ENCODE measurements at places on chromosomes 16 and 17.

DNA sequence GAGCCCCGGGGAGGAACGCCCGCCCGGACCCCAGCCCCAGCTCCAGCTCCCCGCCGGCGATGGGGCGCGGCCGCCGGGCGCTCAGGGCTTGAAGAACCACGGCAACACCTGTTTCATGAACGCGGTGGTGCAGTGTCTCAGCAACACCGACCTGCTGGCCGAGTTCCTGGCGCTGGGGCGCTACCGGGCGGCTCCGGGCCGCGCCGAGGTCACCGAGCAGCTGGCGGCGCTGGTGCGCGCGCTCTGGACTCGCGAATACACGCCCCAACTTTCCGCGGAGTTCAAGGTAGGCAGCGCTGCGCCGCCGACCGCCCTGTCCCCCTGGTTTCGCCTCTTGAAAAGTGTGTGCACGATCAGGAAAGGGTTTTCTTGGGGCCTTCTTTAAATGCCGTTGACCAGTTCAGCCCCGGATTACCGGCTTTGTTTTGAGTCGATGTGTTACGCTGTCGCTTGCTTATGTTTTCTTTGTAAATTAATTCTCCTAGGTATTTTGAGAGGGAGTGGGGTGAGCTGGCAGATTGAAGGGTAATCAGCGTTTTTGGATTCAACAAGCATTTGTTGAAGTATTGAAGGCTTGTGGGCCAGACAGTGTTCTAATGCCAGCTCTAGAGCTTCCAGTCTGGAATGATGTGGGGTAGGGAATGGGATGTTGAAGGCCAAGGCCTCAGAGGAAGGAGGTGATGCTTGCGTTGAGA is 681 bp downstream of the USP43 start:
- DNase-seq, result no peak

DNA sequence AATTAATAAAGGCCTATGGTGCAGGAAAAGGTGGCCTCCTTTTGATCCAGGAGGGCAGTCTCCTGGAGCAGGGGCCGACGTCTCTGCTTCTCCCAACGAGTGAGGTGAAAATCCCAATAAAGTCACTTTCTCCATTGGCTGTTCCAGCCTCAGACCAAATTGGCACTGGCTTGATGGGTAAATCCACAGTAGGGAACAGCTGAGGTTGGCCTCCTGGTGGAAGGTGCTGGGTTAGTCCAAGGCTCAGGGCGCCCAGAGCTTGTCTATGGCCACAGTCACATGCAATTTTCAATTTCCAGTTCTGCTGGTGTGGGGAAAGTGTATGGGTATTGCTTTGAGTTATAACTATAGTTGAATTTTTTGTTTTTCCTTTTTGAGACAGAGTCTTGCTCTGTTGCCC is 79.0 kb downstream of the NETO2 start:
- DNase-seq, result no peak

DNA sequence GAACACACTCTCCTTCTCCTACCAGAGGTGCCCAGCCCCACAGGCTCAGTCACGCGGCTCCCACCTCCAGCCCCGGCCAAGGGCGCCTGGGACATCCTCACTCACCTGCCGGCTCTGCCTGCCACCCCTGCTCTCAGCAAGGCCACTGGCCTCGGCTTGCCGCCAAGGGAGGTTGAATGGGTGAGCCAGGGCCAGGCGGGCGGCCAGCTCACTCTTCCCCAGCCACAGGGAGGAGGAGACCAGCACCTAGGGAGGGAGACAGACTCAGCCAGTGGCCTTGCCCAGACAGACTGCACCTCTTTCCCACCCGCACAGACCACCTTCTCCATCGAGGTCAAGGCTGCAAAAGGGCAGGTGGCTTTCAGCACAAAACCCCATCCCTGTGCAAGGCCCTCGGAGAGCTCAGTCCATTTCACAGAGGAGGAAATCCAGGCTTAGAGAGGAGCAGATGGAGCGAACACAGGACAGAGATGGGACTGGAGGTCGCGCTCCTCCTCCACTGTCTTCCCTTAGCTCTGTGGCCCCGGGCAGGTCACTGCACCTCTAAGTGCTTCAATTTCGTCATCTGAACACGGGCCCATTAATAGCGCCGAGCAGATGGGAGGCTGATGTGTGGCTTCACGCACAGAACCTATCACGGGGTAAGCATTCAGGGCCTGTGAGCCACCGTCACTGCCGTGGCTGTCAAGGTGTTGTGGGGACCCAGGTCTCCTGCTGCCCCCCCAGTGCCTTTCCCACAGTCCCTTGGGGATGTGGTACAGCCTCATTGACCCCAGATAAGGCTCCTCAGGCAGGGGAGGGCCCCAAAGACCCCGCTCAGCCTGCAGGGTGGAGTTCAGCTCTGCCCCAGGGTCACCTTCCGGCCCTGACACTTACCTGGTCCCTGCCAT is 56.1 kb downstream of the RMI2 start:
- DNase-seq, result no peak

GRCh38 chr17:39563476-39563875 is 44.2 kb downstream of the NEUROD2 start:
- DNase-seq, result no peak

GRCh38 chr16:79217375-79218011 is 383.0 kb downstream of the MAF start:
- DNase-seq, result no peak

GRCh38 chr16:81004646-81005353 is 1.9 kb downstream of the CMC2 start:
- DNase-seq, result no peak

DNA sequence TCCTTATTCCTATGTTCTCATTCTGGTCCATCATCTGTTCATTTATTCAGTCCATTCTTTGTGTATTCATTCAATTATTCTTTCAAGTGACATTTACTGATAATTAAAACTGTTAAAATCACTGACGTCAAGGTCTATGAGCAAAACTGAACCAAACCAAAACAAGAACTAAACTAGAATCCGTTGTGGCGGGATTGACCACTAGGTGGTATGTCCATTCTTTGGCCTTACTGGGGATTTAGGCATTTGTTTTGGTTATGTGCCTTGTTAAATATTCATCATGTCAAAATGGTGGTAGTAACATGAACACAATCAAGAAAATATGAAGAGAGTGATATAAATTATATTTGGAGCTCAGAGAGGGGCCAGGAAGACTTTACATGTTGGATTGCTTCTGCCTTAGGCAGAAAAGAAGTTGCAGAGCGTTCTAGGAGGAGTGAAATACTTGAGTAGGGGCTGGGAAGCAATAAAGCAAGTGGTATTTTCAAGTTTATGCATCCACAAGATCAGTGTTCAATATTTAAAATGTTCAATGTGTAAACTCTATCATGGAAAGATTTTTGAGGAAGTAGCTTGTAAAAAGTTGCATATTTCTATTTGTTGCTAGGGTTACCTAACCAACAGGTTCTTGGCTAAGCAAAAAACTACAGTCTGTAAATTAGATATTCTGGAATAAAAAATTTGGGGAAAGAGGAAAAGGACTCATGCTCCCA is 129.0 kb downstream of the CDH13 start:
- no peak for DNase-seq

DNA sequence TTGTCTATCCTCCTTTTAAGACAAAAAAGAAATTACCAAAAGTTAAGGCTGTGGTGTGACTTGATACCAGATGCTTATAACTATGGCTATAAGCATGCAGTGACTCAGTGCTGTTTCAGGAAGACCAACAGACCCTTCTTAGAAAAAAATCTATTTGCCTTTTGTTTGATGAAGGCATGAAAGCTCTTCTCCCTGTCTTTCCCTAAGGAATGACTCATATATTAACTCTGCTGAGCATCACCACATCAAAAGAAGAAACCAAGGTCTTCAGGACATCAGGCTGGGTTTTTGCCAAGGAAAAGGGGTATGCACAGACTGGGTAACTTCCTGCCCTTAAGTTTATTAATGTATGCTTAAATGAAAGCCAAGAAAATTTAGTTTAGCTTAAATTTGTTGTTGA is 47.1 kb downstream of the VMP1 start:
- no peak for DNase-seq

GRCh38 chr17:69078864-69079263 is 18.1 kb upstream of the ABCA9 start:
- DNase-seq, result no peak

DNA sequence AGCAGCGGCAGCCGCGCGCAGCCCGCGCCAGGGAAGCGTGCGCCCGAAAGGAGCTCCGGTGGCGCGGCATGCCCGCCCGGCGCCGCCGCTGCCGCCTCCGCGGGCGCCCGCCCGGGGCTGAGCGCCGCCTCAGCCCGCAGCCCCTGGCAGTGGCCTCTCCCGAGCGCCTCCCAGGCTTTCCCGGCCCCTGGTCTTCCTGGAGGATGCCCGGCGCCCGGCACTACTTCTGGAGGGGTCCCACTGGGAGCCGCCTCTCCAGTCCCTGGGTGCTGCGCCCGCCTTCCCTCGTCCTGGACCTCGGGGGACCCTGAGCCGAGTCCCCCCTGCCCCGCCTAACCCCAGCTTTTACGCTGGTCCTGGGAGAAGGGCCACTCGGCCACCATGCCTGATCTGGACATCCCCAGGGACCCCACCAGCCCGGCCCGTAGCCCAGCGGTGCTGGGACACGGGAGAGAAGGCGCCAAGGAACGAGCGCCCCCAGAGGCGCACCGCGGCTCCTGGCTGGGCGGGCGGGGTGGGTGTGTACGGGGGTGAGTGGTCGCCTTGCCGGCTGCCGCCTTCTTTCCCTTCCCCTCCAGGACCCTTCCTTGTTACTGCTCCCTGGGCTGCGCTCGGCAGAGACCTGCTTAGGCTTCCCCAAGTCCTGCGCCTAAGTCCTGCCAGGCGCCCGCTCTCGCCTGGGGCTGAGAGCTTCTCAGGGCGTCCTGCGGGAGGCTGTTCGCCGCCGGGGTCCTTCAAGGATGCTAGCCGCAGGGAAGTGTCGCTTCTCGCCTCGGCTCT is 704 bp downstream of the ASIC2 start:
- no peak for DNase-seq

- no peak for DNase-seq
Measured at GRCh38 chr17:40303708-40304551, 5.0 kb upstream of the RARA start.

GRCh38 chr16:68458101-68458500 is 9.8 kb upstream of the SMPD3 start:
- DNase-seq, result no peak

GRCh38 chr16:68417711-68418301 is 30.5 kb downstream of the SMPD3 start:
- DNase-seq, result no peak

DNA sequence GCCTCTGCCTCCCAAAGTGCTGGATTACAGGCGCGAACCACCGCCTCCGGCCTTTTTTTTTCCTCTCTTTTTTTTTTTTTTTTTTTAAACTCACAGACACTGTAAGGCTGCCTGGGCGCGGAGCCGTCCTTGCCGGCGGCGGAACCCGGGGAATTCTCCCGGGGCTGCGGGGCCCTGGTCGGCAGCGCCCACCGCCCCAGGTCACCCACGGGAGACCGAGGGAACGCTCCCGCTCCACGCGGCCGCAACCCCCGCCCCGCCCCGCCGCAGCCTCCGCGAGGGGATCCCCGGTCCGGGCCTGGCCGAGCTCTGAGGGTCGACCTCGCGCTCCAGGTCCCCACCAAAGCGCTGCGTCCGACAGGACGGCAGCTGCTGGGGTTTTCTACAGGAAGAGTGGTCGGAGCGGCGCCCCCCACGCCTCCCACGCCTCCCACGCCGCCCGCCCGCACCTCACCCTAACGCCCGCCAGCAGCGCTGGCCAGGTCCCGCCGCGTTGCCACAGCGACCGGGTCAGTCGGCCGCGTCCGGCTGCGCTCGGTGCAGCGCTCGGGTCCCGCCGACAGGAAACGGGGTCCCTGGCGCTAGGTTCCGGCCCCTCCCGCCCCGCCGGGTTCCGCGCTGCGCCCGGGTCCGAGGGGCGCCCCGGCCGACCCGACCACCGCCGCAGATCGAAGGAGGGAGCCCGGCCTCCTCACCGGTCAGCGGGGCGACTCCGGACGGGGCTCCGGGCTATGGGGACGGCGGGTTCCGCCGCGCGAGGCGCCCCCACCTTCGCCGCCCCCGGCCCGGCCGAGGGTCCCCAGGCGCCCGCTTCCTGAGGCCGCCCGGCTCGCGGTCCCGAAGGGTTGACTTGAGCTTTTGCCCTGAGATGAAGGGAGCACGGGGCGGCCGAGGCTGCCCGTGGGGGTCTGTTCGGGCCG is at the start of gene CCDC57:
TSS of gene CCDC57 (minus strand) at position 512 of the 920 bp plus-strand sequence. CDS start 10,898 bp downstream, outside the sequence.
- peak; percentile 16 for DNase-seq

- DNase-seq, result no peak
Measured at GRCh38 chr17:8225813-8226535, 15.6 kb upstream of the AURKB start.

DNA sequence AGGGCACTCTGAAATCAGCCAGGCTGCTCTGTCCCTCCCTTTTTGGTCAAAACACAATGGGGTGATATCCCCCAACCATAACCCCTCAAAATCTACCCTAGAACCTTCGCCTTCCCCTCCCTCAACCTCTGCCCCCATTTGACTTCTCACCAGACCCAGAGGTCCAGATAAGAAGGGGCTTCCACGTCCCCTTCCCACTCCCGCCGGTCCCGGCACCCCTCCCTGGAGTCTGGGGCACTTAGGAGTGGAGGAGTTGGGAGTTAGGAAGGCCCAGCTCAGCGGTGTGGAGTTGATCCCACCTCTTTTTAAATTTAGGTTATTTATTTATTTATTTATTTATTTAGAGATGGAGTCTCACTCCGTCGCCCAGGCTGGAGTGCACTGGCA is 619 bp upstream of the TMEM92 start:
- no peak for DNase-seq

GRCh38 chr16:27318392-27319256 is 4.8 kb downstream of the IL4R start:
- no peak for DNase-seq

DNA sequence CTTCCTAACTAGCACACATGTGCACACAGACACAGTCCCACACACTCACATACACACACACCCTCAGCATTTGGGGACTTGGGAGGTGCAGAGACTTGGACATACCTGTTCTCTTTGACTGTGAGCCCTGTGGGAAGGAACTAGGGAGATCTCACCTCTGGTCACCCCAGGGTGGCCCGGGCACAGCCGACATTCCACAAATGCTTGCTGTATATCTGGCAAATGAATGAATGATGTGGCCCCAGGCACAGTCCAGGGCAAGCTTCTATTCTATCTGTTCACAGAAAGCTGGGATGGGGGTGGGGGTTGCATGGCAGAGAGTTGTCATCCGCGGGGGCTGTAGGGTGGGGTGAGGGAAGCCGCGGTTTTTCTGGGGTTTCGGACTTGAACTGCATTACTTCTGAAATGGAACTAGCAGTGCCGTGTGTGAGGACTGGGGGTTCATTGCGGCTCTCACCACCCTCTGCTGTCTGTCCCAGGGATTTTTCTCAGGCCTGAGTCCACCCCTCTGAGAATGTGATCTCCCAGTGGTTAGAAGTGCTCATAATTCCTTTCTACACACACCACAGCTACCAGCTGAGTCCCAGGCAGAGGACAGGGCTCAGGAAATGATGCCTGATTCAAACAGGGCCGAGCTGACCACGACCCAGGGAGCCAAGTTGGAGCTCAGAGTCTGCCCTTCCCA is 3.3 kb upstream of the RIPOR1 start:
- no peak for DNase-seq

GRCh38 chr16:19757762-19758595 is 39.9 kb downstream of the IQCK start:
- DNase-seq, result no peak

GRCh38 chr17:64154717-64155116 is 24.8 kb upstream of the ERN1 start:
- DNase-seq, result no peak

DNA sequence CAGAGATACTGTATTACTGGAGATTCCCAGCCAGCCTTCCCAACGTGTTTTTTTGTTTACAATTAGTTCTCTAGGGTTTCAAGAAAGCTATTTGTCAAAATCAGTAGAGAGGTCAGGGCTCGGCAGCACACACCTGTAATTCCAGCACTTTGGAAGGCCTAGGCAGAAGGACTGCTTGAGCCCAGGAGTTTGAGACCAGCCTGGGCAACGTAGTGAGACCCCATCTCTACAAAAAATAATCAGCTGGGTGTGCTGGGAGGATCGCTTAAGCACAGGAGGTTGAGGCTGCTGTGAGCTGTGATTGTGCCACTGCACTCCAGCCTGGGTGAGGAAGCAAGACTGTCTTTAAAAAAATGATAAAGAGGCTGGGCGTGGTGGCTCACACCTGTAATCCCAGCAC is 19.4 kb downstream of the CBX1 start:
- DNase-seq, result no peak

Data from anterior cingulate cortex (tissue), 58 donors.